ENCODE measurements at places on chromosomes 13 and 19. TPM values are rescaled to one million over a fixed set of nuclear protein-coding genes. Genes with fewer than 3 reads are reported as not detected.

The UBE2L5 gene
- total RNA-seq: not detected

The FGF22 gene
- total RNA-seq: 0.45 TPM

The ETV2 gene
- 0.62 TPM for total RNA-seq

The CACNA1A gene
- total RNA-seq: 2.0 TPM

DNA sequence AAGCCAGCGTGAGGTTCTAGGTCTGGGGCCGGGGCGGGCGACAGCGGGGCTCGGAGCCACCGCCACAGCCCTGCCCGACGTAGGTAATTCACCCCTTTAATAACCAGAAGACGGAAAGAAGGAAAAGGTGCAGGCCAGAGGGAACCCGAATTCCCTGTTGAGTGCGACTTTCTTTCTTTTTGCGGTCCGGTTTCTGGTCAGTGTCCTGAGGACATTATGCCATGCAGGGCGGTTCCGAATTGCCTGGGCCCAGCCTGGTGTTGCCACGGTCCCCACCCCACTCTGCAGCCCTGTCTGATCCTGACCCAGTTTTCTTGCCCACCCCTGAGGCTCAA is 18.4 kb upstream of the TFDP1 start:
- DNase-seq: no peak
- no peak overlapping the region for H3K27ac ChIP-seq
- no peaks in the 10 kb centered on the region for H3K27me3 ChIP-seq
- H3K4me3 ChIP-seq: no peak overlapping the region

DNA sequence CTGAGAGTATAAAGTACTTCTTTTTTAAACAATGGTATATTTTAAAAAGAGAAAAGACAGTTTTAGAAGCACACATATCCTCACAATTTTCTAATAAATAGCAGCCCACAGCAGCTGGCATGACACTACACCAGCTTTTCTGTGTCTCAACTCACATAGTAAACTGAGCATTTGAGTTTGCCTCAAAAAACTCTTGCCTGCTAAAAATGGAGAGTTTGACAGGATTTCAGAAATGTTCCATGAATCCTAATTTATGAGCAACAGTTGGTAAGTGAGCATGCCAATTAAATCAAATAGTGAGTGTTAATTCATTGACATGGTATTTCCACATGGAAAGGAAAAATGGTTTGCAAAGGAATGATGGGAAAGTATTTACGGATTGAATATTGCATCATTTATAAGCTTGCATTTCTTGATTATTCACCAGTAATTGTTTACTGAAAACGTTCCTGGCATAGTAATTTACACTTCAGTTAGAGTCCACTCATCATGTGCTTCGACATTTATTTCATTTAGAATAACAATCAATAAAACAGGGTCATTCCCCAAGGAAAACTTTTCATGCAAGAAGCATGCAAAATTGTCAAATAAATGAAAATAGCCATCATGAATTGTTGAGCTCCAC is 323.0 kb downstream of the EFNB2 start:
- H3K36me3 ChIP-seq: no peaks in the 10 kb centered on the region
- H3K27ac ChIP-seq: no peak overlapping the region
- no peak for DNase-seq

DNA sequence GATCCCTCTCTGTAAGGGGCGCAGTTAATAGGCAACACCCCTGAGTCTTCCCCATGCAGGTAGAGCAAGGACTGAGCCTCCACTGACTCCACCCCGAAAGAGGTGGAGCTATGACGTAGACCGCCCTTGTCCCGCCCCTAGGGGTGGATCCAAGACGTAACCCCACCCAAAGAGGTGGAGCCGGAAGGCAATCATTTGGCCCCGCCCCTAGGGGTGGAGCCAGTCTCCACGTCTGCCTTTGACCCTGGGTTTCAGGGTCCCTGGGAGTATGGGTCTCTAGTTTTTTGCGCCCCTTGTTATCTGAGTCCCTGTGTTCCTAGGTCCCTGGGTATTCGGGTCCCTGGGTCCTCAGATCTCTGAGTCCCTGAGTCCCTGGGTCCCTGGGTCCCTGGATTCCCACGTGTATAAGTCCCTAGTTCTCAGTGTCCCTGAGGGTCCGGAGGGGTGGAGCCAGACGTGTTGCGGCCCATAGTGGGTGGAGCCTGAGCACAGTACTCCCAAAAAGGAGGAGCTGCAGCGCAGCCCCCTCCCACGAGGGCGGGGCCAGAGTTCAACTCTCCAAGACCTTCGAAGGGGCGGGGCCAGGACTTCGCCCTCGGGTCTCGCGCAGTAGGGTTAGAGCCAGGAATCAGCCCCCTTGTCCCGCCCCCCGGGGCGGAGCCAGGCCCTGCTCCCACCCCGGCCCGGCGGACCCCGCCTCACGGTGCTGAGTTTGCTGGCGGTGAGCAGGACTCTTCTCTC is 5.3 kb downstream of the DENND1C start:
- H3K27ac ChIP-seq: no peak overlapping the region
- peak; percentile 63 for DNase-seq
- peaks cover 1% of the 10 kb centered on the region for H3K27me3 ChIP-seq

- H3K36me3 ChIP-seq: no peaks in the 10 kb centered on the region
- no peak overlapping the region for H3K27ac ChIP-seq
These were observed 33.3 kb upstream of the RANBP3 start for GRCh38 chr19:6011206-6011605.

GRCh38 chr13:19601749-19602725 is 31.4 kb upstream of the MPHOSPH8 start:
- no peaks in the 10 kb centered on the region for H3K4me1 ChIP-seq
- peak overlapping the region; percentile 19 for H3K4me3 ChIP-seq
- H3K27me3 ChIP-seq: no peaks in the 10 kb centered on the region
- no peak overlapping the region for H3K27ac ChIP-seq
- peak; percentile 54 for DNase-seq

GRCh38 chr13:59472134-59472533 is 691.6 kb downstream of the DIAPH3 start:
- no peaks in the 10 kb centered on the region for H3K4me1 ChIP-seq
- no peak for DNase-seq
- H3K27me3 ChIP-seq: no peaks in the 10 kb centered on the region
- no peak overlapping the region for H3K27ac ChIP-seq

- no peak overlapping the region for H3K4me3 ChIP-seq
- no peak for DNase-seq
- H3K27ac ChIP-seq: no peak overlapping the region
- no peaks in the 10 kb centered on the region for H3K36me3 ChIP-seq
- H3K27me3 ChIP-seq: no peaks in the 10 kb centered on the region
- H3K4me1 ChIP-seq: no peaks in the 10 kb centered on the region
These were observed 352.0 kb downstream of the MYO16 start for GRCh38 chr13:108981407-108981806.

GRCh38 chr19:2081873-2082810 is 14.0 kb downstream of the MOB3A start:
- DNase-seq: peak; percentile 64
- no peak overlapping the region for H3K27ac ChIP-seq
- H3K4me1 ChIP-seq: no peaks in the 10 kb centered on the region
- H3K36me3 ChIP-seq: no peaks in the 10 kb centered on the region

DNA sequence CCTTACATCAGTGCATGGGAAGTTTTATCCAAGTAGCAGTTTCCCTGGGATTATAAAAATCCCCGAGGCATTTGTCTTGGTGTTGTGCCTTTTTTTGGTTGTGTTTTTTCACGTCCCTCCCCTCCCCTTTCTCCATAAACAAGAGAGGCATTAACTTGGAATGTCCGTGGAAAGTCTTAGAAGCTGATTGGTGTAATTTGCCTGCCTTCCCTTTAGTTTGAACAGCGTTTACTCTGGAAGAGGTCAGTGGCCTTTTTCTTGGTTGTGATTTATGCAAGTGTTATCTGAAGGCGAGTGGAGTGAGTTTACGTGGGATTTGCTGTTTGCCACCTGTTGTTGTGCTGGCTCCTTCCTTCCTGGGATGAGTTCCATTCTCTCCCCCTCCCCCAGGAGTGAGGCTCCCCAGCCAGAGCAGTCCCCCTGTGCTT is 7.2 kb downstream of the ACTN4 start:
- no peak for DNase-seq
- no peaks in the 10 kb centered on the region for H3K27me3 ChIP-seq
- H3K4me1 ChIP-seq: peaks cover 11% of the 10 kb centered on the region
- peak overlapping the region; percentile 11 for H3K4me3 ChIP-seq
- peak overlapping the region; percentile 80 for H3K27ac ChIP-seq
- H3K36me3 ChIP-seq: peaks cover 2% of the 10 kb centered on the region

DNA sequence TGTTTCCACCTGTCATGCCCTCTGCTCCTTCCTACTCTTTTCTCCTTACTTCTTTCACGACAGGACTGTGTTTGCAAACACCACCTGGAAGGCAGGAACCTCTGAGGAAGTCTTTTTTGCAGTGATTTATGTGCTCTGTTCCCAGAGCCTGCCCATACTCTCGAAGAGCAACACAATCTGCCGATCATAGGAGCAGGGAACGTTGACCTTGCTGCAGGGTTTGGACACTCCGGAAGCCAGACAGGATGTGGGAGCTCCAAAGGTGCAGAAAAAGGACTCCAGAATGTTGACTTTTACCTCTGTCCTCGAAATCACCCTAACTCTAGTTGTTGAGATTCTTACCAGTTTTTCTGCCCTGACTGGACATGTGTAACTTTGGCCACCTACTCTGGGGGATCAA is 8.6 kb upstream of the ZNF181 start:
- DNase-seq: no peak
- H3K27me3 ChIP-seq: no peaks in the 10 kb centered on the region
- H3K36me3 ChIP-seq: no peaks in the 10 kb centered on the region

DNA sequence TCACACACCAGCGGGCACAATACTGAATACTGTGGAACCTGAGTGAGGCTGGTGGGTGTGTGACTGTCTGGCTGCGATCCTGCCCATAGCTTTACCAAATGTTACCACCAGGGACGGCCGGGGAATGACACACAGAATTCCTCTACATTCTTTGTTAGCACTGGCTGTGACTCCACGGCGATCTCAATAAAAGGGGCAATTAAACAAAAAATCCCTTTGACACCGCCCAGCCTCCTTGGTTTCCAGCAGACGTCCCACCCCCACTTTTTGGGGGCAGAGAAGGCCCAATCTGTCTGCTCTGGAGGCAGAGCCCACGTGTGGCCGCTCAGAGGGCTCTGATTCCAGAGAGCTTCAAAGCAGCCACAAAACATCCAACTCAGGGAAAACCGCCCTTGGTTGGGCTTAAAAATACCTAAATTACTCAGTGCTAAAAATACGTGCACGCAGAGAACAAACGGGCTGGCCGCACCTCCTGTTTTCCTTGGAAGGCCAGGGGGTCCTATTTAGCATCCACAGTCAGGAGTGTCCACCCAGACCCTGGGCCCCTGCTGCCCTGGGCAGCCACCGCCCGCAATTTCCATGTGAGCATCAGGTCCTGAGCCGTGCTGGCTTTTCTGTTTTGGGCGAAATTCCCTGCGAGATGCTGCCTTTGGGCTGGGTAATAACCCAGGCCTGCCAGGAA is 47.8 kb downstream of the GADD45B start:
- peak overlapping the region; percentile 66 for H3K27ac ChIP-seq
- DNase-seq: peak; percentile 71
- H3K4me1 ChIP-seq: no peaks in the 10 kb centered on the region
- H3K36me3 ChIP-seq: no peaks in the 10 kb centered on the region
- H3K4me3 ChIP-seq: no peak overlapping the region
- H3K27me3 ChIP-seq: no peaks in the 10 kb centered on the region

- DNase-seq: peak; percentile 77
- H3K4me1 ChIP-seq: no peaks in the 10 kb centered on the region
- H3K36me3 ChIP-seq: no peaks in the 10 kb centered on the region
- H3K4me3 ChIP-seq: peak overlapping the region; percentile 57
- peak overlapping the region; percentile 31 for H3K27ac ChIP-seq
- H3K27me3 ChIP-seq: no peaks in the 10 kb centered on the region
These were observed 391 bp downstream of the ZNF761 start for GRCh38 chr19:53432088-53432661.

GRCh38 chr13:110067355-110068175 is 239.4 kb downstream of the COL4A1 start:
- H3K4me3 ChIP-seq: no peak overlapping the region
- no peak for DNase-seq
- H3K27me3 ChIP-seq: no peaks in the 10 kb centered on the region
- H3K4me1 ChIP-seq: no peaks in the 10 kb centered on the region
- no peak overlapping the region for H3K27ac ChIP-seq

GRCh38 chr13:66367356-66367755 is 862.8 kb downstream of the PCDH9 start:
- DNase-seq: no peak
- H3K36me3 ChIP-seq: no peaks in the 10 kb centered on the region
- H3K4me1 ChIP-seq: no peaks in the 10 kb centered on the region

- H3K27ac ChIP-seq: no peak overlapping the region
- no peaks in the 10 kb centered on the region for H3K4me1 ChIP-seq
- H3K36me3 ChIP-seq: no peaks in the 10 kb centered on the region
These were observed 13.6 kb upstream of the USP29 start for GRCh38 chr19:57105976-57106721.

DNA sequence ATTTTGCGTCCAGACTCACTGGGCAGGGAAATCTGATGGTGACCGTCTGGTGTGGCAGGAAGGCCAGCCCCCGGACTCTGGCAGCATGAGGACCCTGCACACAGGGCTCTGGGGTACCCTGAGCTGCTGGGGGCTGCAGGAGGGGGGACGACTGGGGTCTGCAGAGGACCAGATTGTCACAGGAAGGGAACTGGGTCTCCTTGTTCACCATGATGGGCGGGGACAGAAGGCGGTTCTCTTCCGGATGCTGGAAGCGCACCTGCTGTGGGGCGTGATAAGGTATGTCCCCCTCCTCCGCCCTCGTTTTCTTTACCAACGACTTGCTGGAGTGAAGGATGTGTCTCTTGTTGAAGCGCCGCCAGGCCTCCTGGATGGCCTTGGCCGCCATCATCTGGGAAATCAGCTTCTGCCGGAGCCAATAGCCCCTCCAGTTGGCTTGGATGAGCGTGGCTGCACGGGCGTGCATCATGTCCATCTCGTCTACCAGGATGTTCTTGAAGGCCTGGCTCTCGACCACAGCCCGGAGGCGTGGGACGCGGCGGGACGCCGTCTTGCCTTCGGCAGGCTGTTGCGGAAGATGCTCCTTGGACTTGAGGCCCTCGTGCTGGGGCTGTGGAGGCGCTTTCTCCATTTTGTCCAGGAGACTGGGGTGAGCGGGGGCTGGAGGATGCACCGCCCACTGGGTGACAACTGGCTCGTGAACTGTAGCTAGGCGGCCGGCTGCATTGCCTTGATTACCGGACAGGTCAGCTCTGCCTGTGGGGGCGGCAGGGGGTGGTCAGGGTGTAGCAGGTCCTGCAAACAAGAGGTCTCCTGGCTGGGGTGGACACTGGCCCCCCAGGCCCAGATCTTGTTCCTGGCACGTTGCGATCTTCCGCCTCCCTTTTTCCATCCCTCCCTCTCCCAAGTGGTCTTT is 7.2 kb downstream of the IQCN start:
- H3K4me3 ChIP-seq: no peak overlapping the region
- no peak overlapping the region for H3K27ac ChIP-seq
- H3K4me1 ChIP-seq: no peaks in the 10 kb centered on the region
- H3K36me3 ChIP-seq: peaks cover 11% of the 10 kb centered on the region
- H3K27me3 ChIP-seq: no peaks in the 10 kb centered on the region

- H3K4me1 ChIP-seq: peaks cover 4% of the 10 kb centered on the region
- H3K27me3 ChIP-seq: no peaks in the 10 kb centered on the region
- H3K4me3 ChIP-seq: peak overlapping the region; percentile 57
- no peak for DNase-seq
- H3K36me3 ChIP-seq: no peaks in the 10 kb centered on the region
These were observed 238.0 kb downstream of the LHFPL6 start for GRCh38 chr13:39364947-39365468.

Data from aorta (tissue), 5 donors.